ENCODE measurements at places on chromosomes 7 and 10.

DNA sequence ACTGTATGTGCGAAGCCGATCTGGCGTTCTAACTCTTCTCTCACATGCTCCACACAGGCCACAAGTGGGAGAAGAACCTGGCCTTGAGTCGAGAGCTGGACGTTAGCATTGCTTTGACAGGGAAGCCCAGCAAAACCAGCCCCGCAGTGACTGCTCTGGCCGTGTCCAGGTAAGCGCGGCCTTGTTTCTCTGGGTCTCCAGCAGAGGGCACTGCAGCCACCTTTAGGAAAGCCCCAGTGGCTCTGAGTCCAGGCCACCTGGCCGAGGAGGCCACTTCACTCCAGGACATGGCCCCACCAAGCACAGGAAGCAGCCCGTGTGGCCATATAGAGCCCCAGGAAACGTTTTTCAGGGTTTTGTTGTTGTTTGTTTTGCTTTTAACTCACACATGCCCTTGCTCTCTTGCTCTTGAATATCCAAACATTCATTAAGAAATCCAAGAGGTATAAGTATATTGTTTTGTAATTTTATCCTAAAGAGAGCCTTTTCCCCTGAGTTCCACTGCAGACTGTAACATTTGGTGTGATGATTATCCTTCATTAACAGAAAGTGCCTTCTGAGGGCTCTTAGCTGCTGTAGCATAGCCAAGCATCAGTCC, 41.8 kb upstream of the LRRC18 start:
- DNase-seq = peak; percentile 81

GRCh38 chr7:15085366-15085765, 182.8 kb upstream of the DGKB start:
- DNase-seq = no peak

- DNase-seq = no peak
Observed at GRCh38 chr10:4181621-4182049, 396.6 kb upstream of the KLF6 start.

DNA sequence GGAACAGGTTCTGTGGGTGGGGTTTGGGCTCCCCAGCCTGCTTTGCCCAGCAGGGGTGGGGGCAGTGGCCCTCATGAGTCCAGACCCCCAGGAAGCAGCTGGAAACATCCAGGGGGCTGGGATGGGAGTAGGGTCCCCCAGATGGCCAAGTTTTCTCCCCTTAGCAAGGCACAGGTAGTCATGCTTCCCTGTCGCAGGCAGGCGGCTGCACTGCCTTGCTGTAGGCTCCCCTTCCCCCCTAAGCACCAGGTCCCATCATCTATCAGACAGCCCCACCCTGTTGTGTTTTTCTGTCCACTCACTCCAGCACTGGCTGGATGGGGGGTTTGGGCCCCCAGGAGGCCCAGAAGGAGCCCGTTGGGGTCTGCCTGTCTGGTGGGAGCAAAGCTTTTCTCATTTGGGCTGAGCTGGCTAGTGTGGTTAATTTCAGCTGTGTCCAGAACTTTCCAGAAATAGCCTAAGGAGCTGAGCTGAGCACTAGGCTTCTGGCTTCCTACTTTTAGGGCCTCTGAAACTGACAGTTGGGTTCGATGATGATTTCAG, 7.9 kb downstream of the BRI3 start:
- DNase-seq = no peak

DNA sequence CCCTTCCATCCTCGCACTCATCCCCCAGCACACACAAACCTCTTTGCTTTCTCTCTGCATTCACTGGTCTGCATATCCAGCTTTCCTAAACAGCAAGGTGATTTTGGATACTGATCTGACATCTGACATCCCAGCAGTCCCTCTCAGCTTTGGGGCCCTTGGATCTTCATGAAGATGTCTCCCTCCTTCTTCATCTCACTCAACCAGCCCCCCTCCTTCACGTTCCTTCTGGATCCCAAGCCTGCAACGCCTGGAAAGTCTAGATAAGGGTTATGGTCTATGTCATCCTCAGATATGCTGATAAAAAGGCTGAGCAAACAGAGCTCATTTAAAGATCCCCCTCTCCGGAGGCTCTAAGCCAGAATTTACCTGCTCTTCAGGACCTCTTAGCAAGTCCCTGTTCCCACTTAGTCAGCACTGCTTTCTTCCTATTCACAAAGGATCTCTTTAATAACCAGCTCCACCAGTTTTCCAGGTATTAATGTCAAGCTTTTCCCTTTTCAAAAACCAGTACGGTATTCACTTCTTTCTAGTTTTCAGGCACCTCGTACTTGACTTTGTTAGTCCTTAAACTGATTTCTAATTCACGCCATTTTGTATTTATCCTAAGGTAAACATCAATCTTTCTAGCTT, 38.9 kb downstream of the CREB3L2 start:
- DNase-seq = no peak

DNA sequence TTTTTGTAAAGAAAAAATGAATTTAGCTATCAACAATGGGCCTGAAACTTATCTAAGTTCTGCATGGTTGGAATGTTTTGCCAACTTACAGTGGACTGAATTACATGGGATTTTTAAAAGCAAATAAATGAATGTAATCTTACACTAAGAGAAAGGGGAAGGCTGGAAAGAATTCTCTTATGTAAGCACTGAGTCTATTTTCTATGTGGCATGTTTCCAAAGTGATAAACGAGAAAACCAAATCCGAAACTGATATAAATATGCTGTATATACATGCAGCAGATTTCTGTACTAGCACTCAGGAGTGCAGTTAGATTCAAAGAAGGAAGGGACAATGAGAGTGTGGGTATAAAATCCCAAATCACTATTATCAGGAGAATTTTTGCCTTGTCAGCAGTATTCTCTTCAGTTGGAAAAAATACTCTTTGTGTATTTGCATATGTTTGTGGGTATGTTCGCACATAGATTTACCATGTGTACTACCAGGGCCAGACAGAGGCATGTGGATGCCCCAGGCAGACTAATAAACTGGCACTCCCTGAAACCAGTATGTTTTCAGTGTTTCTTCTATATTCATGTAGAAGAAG, 334.3 kb upstream of the SEMA3D start:
- no peak for DNase-seq

GRCh38 chr7:101702362-101702850, 73.3 kb upstream of the MYL10 start:
- DNase-seq = no peak

GRCh38 chr10:93039721-93040120, 20.9 kb upstream of the CYP26C1 start:
- no peak for DNase-seq

DNA sequence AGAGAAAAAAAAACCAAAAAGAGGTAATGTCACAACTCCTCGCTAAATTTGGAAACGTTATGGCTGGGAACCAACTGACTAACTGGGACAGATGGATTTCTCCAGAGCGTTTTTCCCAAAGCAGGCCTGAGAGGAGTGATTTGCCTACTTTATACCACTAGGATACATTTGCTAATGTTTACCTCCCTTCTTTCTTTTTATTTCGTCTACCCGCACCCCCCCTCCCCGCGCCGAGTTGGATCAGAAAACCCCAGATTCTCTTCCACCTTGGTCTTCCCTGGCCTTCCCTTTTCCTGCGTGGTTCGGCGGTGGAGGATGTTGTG, 7.2 kb downstream of the CPA2 start:
- no peak for DNase-seq

DNA sequence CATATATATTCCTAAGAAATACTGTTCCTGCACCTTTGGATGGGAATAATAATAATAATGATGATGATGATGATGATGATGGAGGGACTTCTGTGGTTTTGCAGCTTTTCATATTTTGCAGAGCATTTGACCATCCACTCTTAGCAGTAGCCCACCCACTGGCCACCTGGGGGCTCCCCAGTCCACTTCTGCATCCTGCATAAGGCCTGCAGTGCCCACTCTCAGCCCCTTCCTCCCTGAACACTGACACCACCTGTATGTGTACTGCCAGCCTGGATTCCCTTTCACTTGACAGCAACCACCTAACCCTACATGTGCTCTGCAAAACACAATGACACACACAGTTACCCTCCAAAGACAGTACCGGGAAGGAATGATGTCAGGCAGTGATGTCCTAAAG, 131.4 kb downstream of the ADAM12 start:
- DNase-seq = no peak

DNA sequence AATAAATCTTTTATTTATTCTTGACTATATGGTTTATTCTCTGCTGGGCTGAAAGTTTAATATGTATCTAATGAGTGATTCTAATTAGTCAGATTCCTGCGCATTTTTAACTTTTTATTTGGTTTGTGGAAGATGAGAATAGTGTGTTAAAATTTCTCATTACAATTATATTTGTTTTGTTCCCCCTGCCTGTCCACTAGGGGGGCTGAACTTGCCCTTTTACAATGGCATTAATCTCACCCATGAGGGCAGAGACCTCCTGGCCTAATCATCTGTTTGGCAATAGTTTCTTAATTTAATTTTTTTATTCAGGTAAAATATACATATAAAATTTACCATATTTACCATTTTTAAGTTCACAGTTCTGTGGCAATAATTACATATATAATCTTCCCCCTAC, 278.5 kb upstream of the NPY start:
- DNase-seq = no peak

DNA sequence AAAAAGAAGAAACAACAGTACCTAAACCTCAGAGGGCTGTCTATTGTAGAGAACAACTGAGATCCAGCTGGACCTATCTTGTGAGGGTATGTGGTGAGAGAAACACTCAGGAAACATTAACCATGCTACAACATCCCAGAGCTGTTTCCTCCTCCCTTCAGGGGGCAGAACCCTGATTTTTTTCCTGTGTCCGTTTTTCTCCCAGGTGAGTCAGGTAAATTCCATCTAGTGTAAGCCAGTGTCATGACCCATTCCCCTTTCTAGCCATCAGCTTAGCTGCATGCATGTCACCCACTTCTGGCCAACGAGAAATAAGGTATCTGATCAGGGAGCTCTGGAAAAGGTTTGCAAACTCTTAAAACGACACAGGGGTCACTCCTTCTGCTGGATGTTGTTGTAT, 103.8 kb downstream of the DNMBP start:
- DNase-seq = no peak

- DNase-seq = no peak
Observed at GRCh38 chr10:12972146-12972545, 29.4 kb downstream of the CCDC3 start.

- no peak for DNase-seq
Observed at GRCh38 chr7:121395494-121395960, 581 bp downstream of the FAM3C start.

- no peak for DNase-seq
Observed at GRCh38 chr10:11603741-11604140, 7.7 kb downstream of the USP6NL start.

DNA sequence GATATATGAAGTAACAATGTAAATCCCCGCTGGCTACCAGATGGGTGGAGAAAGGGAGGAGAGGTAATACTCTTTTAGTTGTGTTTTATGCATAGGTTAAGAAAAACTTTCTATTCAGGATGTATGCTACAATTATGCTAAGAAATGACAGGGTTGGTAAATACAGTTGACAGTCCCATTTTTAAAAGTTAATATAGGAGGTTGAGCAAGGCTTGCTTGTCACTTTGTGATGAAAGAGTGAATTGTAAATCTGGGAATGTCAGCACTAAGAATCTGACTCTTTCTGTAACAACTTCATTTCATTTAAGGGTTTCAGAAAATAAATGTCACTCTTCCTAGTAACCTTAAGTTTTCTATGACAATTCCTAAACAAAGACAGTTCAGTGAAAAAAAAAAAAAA, 59.8 kb downstream of the PTPRZ1 start:
- DNase-seq = no peak

DNA sequence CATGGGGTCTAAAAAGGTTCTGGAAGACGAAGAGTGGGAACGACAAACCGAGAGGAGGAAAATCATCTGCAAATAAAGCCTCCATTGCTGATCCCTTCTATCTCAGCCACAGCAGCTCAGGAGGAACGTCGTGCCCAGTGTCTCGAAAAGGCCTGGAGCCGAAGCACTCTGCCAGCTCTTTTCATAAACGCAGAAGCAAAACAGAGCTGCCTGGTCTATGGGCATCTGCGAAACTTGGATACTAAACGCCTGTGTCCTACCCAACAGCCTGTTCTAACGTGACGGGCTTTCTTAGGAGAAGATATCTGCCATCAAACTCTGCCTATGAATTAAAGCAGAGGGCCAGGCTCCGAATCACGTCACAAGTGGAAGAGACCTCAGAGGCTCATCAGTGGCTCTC, 68.7 kb downstream of the GNA12 start:
- DNase-seq = no peak

- DNase-seq = no peak
Observed at GRCh38 chr10:24886290-24886680, 66.1 kb downstream of the PRTFDC1 start.

DNA sequence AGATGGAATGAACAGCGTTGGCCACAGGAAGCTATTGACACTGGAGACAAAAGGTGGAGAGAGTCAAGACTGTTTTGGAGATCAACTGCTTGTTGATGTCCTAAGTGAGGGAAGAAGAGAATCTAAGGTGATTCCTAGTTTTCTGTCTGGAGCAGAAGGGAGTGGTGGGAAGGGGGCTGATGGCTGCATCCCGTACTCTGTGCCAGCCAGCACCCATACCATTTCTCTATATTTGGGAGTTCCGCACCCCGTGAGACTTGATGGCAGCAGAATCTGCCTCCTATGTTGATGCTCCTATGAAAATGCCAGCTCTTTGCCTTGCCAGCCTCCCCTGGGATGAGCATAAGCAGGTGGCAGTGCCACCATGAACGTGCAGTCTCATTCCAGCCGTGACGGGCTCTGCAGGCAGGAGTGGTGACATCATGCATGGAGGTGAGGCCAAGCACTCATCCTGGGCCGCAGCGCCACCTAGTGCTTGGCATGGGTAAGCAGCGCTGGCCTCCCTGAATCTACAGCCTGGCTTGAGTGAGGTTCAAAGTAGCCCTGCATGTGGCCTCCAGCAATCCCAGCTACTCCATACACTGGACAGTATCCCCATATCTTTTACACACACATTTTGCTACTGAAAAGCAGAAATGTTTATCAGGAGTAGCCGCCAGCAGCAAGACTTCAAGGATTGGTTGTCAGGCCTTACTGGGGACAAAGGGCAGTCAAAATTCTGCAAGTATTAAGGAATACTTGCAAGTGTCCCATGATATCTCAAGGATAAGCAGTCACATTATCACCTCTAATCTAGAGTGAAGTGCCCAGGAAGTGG, 43.0 kb downstream of the PODXL start:
- DNase-seq = peak; percentile 90

- no peak for DNase-seq
Observed at GRCh38 chr10:52459097-52459496, 145.0 kb downstream of the DKK1 start.

GRCh38 chr7:11513460-11513859, 318.5 kb downstream of the THSD7A start:
- DNase-seq = no peak

- DNase-seq = no peak
Observed at GRCh38 chr7:32958046-32959025, 1.1 kb downstream of the FKBP9 start.

GRCh38 chr7:127177156-127177555, 75.6 kb downstream of the GRM8 start:
- DNase-seq = no peak

- no peak for DNase-seq
Observed at GRCh38 chr7:150791746-150792452, 8.3 kb downstream of the TMEM176B start.

GRCh38 chr7:27611059-27611458, 51.6 kb downstream of the HIBADH start:
- no peak for DNase-seq

- DNase-seq = no peak
Observed at GRCh38 chr7:155109121-155109520, 39.0 kb downstream of the HTR5A start.

All from ecto neural progenitor cell (in vitro differentiated cells).